ENCODE measurements at places on chromosomes 6 and 20.

DNA sequence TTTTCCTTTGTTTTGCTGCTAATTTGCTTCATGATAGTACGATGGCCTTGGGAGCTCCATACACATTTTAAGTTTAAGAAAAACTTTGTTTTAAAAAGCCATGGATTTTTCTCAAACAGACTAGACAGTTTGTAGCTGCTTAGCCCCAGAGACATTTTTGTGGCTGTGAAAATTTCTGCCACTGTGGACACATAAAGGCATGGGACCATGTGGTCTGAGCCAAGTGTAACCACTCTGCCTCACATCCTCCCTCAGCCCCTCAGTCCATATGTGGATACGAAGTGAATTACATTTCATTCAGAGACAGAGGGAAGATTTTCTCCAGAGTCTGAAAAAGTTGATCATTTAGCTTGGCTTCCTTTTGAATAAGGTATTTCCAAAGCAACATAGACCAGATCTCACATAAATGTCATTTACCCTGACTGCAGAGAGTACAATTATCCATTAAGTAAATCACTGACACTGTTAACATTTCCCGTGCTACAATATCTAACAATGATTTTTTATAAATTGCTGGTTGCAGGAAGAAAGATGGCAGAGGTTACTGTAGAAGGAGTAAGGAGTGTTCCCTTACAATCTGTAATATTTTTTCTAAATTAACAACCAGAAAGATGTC lies 87.4 kb downstream of the GJA1 start:
- H3K36me3 ChIP-seq = no peaks in the 10 kb centered on the region
- H3K27me3 ChIP-seq = no peaks in the 10 kb centered on the region
- ATAC-seq = no peak
- no peak overlapping the region for H3K4me3 ChIP-seq
- no peak overlapping the region for H3K27ac ChIP-seq

DNA sequence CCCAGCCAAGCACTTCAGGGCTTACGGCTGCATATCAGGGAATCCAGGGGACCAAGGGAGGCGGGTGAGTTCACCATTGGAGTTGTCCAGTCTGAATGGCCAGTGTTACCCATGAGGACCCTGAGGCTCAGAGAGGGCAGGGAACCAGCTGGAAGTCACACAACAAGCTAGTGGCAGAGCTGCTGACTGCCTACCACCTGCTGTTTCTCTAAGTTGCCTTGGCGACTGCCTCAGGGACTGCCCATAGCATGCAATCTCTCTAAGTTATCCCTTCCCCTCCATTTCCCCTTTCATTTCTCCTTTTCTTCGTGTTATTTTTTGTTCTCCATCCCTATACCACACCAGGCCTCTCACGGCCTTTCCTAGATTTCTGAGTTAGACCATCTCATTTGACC lies 71.8 kb upstream of the SIRPA start:
- H3K4me1 ChIP-seq = peaks cover 60% of the 10 kb centered on the region
- H3K36me3 ChIP-seq = peaks cover 24% of the 10 kb centered on the region
- H3K27me3 ChIP-seq = no peaks in the 10 kb centered on the region
- peak overlapping the region; percentile 7 for H3K27ac ChIP-seq
- ATAC-seq = peak; percentile 55

- H3K27ac ChIP-seq = no peak overlapping the region
- no peaks in the 10 kb centered on the region for H3K4me1 ChIP-seq
- no peak overlapping the region for H3K4me3 ChIP-seq
- H3K27me3 ChIP-seq = peaks cover 23% of the 10 kb centered on the region
- ATAC-seq = no peak
Observed at GRCh38 chr20:23649242-23649641, 11.5 kb upstream of the CST3 start.

DNA sequence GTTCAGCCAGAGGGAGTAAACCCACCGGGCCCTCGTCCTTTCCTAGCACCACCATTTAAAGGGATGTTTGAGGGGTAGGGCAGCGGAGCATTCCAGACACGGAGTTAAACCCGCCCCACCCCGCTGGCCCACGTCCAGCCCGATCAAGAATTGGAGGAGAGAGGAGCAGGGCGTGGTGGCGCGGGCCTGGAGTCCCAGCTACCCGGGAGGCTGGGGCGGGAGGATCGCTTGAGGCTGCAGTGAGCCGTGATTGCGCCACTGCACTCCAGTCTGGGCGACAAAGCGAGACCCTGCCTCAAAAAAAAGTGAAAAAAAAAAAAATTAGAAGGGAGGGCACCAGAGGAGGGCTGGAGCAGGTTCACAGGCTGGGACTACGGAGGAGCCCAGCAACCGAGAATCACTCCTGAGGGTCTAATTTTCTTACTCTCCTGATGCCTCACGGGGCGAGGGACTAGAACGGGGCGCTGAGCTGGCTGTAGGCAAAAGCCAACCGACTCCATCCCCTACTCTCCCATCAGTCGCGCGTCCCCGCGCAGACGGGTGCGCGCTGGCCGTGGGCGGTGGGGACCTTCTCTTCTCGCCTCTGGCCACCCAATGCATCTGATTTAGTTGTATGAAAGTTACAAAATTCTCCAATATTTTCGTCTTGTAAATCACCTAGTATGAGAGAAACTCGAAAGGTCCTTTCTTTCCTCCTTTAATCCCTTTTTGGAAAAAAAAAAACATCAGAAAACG lies 6.1 kb upstream of the HSPA1B start:
- H3K4me3 ChIP-seq = peak overlapping the region; percentile 95
- H3K27ac ChIP-seq = peak overlapping the region; percentile 93
- peaks cover 60% of the 10 kb centered on the region for H3K4me1 ChIP-seq
- peak; percentile 79 for ATAC-seq
- H3K36me3 ChIP-seq = no peaks in the 10 kb centered on the region

DNA sequence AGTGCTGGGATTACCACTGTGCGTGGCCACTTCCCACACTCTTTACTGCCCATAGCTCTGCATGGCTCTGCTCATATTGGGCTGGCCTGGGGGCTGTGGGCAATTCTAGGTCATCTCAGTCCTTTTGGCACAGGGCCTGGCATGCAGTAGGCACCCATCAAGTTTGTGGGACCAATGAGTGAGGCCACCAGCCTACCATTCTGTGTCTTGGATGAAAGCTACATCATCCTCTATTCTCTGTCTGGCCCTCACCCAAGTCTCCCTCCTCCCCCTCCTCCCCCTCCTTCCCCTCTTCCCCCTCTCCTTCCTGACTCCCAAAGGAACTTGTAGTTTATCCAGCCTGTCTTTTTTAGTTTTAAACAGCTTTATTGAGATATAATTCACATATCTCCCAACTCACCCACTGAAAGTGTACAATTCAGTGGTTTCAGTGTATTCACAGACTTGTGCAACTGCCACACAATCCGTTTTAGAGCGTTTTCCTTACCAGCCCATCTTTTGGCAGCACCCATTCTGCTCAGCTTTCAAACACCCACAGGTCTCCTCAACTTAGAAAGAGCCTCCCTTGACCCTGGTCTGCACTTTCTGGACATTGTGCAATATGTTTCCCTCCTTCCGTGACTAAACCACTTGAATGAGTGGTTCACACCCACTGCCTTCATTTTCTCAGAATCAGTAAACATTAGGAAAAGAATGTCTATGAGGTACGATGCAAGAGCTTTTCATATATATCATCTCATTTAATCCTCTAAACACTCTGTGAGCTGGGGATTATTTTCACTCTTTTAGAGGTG lies 21.5 kb upstream of the MRPS18A start:
- no peak for ATAC-seq
- H3K27me3 ChIP-seq = peaks cover 9% of the 10 kb centered on the region
- H3K27ac ChIP-seq = no peak overlapping the region
- H3K36me3 ChIP-seq = no peaks in the 10 kb centered on the region

GRCh38 chr20:24422091-24422760 lies 47.2 kb upstream of the SYNDIG1 start:
- no peak overlapping the region for H3K4me3 ChIP-seq
- H3K27ac ChIP-seq = no peak overlapping the region
- H3K36me3 ChIP-seq = no peaks in the 10 kb centered on the region
- ATAC-seq = no peak
- no peaks in the 10 kb centered on the region for H3K27me3 ChIP-seq

- ATAC-seq = no peak
- H3K27ac ChIP-seq = no peak overlapping the region
- H3K4me1 ChIP-seq = no peaks in the 10 kb centered on the region
- H3K4me3 ChIP-seq = no peak overlapping the region
- H3K27me3 ChIP-seq = peaks cover 59% of the 10 kb centered on the region
- no peaks in the 10 kb centered on the region for H3K36me3 ChIP-seq
Observed at GRCh38 chr6:99297415-99297814, 52.1 kb downstream of the FAXC start.

- peak overlapping the region; percentile 29 for H3K27ac ChIP-seq
- H3K27me3 ChIP-seq = no peaks in the 10 kb centered on the region
- peaks cover 22% of the 10 kb centered on the region for H3K4me1 ChIP-seq
- ATAC-seq = no peak
- H3K36me3 ChIP-seq = no peaks in the 10 kb centered on the region
- H3K4me3 ChIP-seq = no peak overlapping the region
Observed at GRCh38 chr6:53628354-53629119, 37.0 kb downstream of the KLHL31 start.

DNA sequence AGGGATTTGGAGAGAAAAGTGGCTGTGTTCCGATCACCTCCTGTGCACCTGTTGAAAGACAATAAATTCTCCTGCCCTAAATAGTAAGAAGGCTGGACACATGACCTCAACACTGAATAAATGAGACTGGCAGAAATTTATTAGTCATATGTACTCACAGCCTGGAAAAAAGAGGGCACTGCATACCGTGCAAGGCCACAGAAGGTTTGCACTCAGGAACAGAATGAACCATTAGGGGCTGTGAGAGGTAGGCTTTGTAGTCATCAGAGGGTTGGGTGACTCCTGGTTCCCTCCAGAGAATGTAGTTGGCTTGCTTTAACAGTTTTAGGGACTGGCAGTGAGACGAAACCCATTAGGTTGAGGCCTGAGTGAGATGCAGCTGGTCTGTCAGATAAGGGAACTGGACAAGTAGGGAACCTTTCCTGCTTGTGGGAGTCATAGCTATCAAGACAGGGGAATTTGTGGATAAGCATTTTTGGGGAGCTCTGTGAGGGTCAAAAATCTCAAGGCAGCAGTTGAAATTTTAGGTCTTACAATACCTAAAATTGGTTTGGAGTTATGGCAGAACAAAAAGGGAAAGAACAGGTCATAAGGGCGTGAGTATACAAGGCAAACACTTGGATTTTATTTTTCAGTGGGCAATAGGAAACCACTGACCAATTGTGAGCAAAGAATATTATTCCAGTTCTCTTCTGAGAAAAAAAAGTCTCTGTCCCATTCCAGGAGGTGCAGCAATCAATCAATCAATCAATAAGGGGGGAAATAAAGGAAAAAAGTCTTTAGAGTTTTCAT lies 67.9 kb upstream of the BTN3A2 start:
- no peak overlapping the region for H3K27ac ChIP-seq
- H3K27me3 ChIP-seq = peaks cover 27% of the 10 kb centered on the region
- no peak overlapping the region for H3K4me3 ChIP-seq
- ATAC-seq = no peak
- peaks cover 6% of the 10 kb centered on the region for H3K4me1 ChIP-seq

- H3K27ac ChIP-seq = no peak overlapping the region
- no peaks in the 10 kb centered on the region for H3K27me3 ChIP-seq
- no peak overlapping the region for H3K4me3 ChIP-seq
- no peak for ATAC-seq
- H3K4me1 ChIP-seq = peaks cover 27% of the 10 kb centered on the region
- no peaks in the 10 kb centered on the region for H3K36me3 ChIP-seq
Observed at GRCh38 chr6:161169035-161169434, 104.8 kb downstream of the AGPAT4 start.

DNA sequence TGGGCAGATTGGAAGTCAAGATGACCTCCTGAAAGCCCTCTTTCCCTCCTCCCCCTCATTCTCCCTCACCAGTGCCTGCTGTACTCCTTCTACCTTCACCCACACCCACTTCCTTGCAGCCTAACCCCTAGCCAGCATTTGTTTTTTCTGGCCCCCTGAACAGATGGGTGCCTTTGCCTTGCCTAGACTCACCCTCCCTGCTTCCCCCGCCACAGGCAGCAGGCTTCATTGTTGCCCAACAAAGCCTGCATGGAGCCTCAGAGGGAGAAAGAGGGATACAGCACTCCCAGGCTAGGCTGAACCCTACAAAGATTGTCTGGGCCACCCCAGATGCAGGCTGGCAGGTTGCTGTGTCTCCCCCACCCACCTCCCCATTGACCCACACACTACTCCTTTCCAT lies 2.7 kb downstream of the MOCS1 start:
- H3K4me3 ChIP-seq = no peak overlapping the region
- H3K4me1 ChIP-seq = no peaks in the 10 kb centered on the region
- H3K27ac ChIP-seq = no peak overlapping the region
- H3K27me3 ChIP-seq = peaks cover 21% of the 10 kb centered on the region
- no peak for ATAC-seq

All from stimulated activated memory B cell treated with anti-CD40 and anti-IgM and Interleukin-4, amounts not matched to agents 10 μg/mL and 1 μg/mL and 100 μg/mL, for 72 hours (primary cell).